NCI-H345 (cell line): ENCODE measurements at places on chromosomes 4 and X.
A peak's percentile ranks its signal among the peaks of the same experiment; 100 is the strongest.

GRCh38 chrX:44462850-44463249 lies 79.8 kb downstream of the FUNDC1 start:
- DNase-seq: no peak

DNA sequence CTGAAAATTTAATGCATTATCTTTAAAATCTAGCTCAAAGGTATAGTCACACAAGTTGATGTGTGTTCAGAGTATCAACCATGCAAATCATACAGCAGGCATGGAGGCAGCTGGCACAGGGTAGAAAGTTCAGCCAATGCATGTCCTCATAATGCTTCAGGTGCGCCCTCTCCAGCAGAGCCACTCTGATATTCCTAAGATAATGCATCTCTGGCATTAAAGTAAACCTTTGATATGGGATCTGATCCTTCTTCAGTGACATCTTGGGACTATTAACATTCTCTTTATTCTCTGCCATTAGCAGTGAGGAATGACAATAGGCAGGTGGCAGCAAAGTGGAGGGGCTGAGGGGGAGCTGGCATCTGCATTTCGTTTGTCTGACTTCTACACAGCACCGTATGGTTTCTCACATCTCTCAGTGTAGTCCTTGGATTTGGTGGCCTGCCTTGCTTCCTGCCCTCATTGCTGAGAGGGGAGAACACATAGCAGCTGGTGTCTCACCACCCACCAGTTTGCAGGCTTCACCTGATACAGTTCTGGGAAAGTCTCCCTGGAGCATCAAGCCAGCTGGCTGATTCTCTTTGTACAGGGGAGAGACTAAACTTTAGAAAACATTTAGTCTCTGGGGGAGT lies 168.7 kb upstream of the TBC1D9 start:
- no peak for DNase-seq

- DNase-seq: no peak
These were observed 63.2 kb downstream of the QDPR start for GRCh38 chr4:17448689-17449088.

DNA sequence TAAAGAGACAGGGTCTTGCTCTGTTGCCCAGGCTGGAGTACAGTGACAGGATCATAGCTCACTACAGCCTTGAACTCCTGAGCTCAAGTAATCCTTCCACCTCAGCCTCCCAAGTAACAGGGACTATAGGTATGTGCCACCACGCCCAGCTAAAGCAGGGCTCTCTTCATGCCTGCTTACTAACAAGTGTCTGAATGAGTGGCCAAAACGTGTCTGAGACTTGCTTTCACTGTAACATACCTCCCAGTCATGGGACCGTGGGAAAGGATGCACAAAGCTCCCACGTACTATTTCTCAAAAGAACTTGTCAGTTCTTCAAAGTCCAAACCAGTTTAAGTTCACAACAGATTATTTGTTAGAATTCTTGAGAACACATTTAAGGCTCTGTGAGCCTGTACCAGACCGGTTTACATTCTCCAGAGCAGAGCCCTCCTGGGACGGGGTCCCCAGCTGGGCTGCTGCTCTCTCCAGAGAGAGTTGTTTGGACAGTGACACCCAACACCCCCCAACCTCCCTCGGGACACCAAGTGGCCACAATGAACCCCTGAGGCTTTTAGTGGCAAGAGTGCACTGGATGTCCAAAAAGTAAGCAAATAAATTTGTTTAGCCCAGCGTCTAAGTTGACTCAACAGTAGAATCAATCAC lies 24.1 kb downstream of the SH3KBP1 start:
- no peak for DNase-seq

GRCh38 chrX:46634577-46634976 lies 61.0 kb downstream of the CHST7 start:
- no peak for DNase-seq

DNA sequence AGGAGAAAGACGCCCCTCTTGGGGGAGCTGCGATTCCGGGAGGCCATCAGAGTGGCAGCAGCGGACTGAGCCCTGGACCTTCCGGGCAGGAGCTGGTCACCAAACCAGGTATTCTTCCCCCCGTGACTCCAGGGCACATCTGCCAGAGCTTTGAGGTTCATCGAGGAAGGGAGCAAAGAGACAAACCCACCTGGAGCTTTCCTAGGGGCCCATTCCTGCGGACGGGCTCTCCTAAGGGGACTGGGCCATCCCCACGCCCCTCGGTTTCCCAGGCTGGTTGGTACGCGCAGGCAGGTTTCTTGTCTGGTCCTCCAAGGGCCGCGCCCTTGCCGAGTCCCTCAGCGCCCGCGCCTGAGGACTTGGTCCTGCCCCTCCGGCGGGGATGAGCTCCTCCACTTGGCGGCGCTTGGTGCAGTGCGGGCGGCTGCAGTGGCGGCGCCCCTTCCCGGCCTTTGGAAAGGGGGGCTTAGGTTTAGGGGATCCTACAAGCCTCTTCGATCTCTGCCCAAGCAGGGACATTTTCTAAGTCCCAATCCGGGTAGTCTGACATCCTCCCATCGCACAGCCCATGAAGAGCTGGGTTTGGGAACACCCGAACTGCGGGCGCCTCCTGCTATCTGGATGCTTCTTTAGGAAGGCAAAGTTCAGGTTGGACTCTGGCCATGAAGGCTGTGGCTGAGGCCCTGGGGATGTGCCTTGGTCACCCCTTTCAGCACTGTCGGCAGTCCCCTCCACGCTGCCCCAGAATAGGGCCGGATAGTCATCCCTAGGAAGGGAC lies 538 bp downstream of the STBD1 start:
- no peak for DNase-seq

DNA sequence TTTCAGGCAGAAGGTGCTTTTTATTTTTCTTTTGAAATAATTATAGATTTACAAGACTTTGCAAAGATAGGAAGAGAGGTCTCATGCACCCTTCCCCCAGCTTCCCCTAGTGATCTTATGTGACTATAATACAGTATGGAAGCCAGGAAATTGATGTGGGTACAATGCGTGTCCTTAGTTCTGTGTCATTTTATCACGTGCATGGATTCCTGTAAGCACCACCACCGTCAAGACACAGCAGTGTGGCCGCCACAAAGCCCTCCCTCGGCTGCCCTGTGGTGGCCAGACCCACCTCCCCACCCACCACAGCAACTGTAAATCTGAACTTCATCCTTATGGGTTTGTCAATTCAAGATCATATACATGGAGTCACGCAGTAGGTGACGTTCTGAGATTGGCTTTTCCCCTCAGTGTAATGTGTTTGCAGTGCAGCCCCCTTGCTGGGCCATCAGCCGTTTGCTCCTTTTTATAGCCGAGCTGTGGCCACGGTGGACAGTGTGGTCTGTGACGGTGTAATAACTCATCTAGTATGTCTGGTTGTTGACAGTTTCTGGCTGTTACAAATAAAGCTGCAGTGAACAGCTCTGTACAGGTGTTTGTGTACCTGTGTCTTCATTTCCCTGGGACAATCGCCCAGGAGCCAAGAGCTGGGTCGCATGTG lies 10.9 kb upstream of the HTRA3 start:
- no peak for DNase-seq

GRCh38 chr4:172698256-172698655 lies 470.4 kb upstream of the GALNT7 start:
- no peak for DNase-seq

- DNase-seq: no peak
These were observed 27.9 kb upstream of the EXOC1L start for GRCh38 chr4:55791666-55792065.

DNA sequence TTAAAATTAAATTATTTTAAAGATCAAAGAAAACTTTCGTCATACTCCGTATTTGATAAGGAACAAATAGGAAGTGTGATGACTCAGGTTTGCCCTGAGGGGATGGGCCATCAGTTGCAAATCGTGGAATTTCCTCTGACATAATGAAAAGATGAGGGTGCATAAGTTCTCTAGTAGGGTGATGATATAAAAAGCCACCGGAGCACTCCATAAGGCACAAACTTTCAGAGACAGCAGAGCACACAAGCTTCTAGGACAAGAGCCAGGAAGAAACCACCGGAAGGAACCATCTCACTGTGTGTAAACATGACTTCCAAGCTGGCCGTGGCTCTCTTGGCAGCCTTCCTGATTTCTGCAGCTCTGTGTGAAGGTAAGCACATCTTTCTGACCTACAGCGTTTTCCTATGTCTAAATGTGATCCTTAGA lies at the start of gene CXCL8:
CXCL8 (plus strand) TSS at position 217 of the 426 bp plus-strand sequence; CDS start at position 307, 90 bp downstream.
- DNase-seq: peak; percentile 70

GRCh38 chr4:43992552-43992951 lies 456.1 kb downstream of the KCTD8 start:
- DNase-seq: no peak

- no peak for DNase-seq
These were observed 2141.0 kb upstream of the AGA start for GRCh38 chr4:179583221-179583620.

- no peak for DNase-seq
These were observed 25.7 kb downstream of the BOD1L1 start for GRCh38 chr4:13601848-13602247.

- no peak for DNase-seq
These were observed 172.8 kb downstream of the PDHA2 start for GRCh38 chr4:96012687-96013086.

GRCh38 chr4:72587334-72587733 lies 18.3 kb upstream of the ADAMTS3 start:
- DNase-seq: no peak

GRCh38 chr4:40439519-40439918 lies 104.4 kb downstream of the CHRNA9 start:
- no peak for DNase-seq

GRCh38 chr4:6049985-6050384 lies 31.8 kb upstream of the C4orf50 start:
- no peak for DNase-seq

DNA sequence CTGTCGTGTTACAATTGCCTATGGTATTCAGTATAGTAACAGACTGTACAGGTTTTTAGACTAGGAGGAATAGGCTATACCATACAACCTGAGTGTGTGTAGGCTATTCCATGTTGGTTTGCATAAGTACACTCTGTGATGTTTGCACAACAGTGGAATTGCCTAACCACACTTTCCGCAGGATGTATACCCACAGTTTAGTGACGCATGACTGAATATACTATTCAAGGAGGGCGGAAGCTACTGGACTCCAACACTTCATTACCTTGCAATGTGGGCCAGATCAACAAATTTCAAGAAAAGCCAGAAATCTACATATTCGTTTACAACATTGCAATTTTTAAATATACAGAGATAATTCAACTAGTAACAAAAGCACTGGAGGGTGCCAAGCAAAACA lies 317.2 kb downstream of the PDGFC start:
- DNase-seq: no peak

DNA sequence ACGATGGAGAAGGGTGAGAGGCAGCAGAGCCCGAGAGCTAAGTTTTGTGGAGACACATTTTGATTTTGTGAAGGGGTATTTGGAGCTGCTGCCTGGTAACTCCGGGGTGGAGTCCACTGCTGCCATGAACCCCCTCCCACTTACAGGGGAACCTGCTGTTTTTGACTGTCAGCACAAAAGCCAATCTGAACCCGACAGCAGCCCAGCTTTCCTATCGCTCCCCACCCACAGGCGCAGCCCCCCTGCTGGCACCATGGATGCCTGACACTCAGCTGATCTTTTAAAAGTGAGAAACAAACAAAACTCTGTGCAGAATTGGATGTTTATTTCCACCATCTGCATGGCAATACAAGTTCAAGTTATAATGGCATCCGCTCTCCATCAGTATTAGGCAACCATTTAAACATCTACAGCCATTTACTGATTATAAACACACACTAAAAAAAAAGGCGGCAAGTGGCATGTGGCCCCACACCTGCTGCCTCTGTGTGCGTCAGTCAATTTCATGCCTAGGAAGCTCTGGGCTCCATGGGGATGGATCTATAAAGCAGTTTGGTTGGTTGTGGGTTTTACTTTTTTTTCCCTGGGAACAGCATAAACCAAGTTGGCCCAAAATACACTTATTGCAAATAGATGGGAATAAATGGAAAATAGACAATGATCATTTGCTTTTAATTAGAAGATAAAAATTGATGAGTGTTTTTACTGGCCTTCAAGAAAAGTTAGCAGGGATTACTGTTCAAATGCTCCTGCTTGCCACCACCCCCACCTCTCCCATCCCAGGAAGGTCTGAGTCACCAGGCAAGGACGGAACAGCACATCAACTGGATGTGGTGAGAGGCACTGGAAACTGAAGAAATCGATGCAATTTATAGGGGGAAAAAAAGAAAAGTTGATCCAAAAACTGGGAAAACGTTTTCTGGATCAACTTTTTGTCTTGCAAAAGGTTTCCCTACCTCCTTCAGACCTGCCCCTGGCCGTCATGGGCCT lies 46.0 kb downstream of the SEPSECS start:
- no peak for DNase-seq

GRCh38 chrX:53287493-53288138 lies 6.2 kb upstream of the IQSEC2 start:
- DNase-seq: peak; percentile 7

GRCh38 chr4:85420831-85421230 lies 54.1 kb upstream of the ARHGAP24 start:
- DNase-seq: no peak

DNA sequence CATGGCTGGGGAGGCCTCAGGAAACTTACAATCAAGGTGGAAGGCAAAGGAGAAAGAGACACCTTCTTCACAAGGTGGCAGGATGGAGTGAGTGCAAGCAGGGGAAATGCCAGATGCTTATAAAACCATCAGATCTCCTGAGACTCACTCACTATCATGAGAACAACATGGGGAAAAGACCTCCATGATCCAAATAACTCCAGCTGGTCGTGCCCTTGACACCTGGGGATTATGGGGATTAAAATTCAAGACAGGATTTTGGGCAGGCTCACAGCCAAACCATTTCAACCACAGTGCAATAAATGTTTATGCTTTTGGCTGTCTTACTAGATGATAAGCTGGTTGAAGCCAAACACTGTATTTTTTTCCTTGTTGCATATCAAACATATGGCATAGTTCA lies 1112.4 kb downstream of the STIM2 start:
- DNase-seq: no peak

GRCh38 chrX:40011322-40012038 lies 86.3 kb downstream of the BCOR start:
- DNase-seq: no peak

DNA sequence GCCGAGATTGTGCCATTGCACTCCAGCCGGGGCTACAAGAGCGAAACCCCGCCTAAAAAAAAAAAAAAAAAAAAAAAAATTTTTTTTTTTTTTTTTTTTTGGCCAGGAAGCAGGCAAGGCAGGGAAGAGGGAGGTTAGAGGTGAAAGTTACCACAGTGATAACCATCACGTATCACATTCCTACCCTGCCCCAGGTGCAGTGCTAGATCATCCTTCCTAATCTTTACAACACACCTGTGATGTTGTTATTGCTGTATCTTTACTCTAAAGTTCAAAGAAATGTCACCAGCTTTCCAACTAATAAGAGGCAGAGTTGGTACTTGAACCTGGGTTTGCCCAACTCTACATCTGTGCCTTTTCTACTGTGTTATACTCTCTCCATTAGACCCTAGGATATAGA lies 7.2 kb upstream of the LIMCH1 start:
- DNase-seq: no peak

- DNase-seq: no peak
These were observed 223.0 kb downstream of the NSUN7 start for GRCh38 chr4:40972722-40973121.
